Stimulated activated CD4-positive, alpha-beta T cell treated with anti-CD3 and anti-CD28 coated beads, Interleukin-15, amount 100 ng/mL, for 48 hours (primary cell): ENCODE measurements at places on chromosomes 5 and 9.

GRCh38 chr9:95049761-95050160, 267.7 kb downstream of the FANCC start:
- no peak for DNase-seq

DNA sequence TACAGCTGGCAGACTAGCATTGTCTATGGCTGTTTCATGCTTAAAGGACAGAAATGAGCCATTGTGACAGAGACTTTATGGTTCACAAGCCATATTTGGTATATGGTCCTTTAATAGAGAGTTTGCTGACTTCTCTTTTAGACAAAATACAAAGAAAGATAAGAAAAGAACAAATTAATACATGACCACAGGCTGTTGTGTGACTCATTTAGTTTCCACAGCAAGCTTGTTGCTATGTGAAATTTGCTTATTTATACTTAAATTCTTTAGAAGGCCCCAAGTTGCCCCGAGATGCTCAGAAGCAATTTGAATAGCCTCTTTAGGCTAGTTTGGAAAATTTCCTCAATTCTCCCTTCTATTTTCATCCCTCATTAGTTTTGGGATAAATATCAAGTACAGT, 315.3 kb upstream of the RPS23 start:
- DNase-seq: no peak

DNA sequence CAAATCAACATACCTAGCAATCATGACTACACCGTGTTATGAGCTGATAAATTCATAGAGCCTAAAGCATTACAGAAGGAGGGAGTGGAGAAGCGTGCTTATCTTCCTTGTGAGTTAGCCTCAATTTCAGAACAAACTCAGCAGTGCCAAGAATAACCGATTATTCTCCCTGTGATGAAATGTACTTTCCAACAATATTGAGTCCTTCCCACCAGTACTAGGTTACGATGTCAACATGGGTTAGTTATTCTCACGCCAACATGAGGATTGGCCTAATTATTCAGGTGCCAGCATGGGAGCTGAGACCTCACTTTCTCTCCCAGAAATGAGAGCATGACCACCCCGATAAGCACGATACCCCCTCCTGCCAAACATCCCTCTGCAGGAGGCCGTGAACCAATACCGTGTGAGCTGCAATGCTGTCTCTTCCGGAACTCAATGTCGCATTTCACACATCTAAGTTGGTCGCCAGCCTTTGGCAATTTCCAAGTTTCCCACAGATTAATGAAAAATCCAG, 193.7 kb downstream of the ENC1 start:
- no peak for DNase-seq

DNA sequence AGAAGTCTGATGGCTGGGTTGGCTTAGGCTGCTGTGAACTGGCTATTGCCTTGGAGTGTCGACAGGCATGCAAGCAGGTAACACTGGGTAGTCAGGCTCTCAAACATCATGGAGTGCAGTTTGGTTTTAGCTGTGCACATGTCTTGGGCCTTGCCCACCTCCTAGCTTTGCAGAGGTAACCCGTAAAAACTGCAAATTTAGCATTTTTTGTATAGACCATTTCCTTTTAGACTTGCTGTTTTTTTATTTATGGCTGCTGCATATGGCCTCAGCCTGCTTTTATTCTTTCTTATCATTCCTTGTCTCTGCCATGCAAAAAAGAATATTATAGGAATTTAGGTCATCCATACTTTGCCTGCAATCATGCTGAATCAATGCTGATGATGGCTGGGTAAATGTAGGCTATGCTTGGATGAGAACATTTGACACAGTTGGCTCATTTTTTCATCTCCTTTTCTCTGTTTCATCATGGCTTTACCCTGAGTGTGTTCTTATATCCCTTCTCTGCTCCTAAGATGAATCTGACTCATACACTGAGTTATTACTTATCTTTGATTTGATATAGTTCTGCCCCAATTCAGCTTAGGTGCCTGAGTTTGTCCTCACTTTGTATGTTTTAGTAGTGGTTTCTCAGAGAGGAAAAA, 27.2 kb downstream of the RECK start:
- DNase-seq: no peak

DNA sequence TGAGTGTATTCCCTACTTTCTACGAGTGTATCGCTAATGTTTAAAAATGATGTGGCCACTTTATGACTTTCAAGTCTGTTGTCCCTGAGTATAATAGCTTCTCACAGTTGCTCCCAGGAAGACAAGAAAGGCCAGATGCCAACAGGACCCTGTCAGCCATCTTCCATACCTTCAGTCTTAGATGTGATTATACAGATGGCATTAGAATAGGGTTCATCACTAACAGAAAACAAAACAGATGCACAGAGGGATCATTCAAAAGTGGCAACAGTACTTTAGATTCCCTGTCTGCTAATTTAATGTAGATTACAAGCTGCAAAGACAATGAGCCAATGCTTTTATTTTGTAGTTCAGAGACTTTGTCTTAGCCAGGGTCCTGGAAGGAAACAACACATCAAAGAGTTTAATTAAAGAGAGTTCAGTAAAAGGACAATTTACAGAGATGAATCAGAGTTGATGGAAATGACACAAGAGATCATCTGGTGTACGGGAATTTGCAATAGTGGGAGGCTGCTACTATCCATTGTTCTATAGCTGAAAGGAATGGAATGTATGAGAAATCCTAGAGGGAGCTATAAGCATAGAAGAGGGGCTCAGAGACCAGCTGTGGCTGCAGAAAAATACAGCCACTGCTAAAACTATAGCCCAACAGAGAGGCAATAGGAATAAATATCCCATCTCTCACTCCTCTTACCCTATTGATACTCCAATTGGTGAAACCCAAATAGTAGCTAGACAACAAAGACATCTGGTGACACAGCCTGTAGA, 393.7 kb upstream of the SMC2 start:
- no peak for DNase-seq

GRCh38 chr9:136995772-136996311, 526 bp downstream of the CLIC3 start:
- DNase-seq: no peak

DNA sequence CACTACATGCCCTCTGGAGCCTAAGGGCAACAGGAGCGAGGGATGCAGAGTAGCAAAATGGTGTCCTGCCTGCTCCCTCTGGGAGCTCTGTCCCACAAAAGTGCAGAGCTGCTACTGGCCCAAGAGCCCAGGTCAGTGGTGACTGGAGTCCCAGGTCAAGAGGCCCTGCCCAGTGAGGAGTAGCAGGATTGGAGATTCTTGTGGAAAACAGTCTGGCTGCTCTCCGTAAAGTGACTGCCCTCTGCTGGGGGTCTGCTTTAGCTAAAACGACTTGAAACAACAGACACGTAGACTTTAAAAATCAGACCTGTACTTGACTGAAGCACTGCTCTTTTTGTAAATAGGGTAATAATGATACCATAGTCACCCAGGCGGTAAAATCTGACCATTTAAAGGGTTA, 917.0 kb downstream of the MAT2B start:
- DNase-seq: no peak

- DNase-seq: no peak
These were observed 36.8 kb upstream of the NIPBL start for GRCh38 chr5:36839489-36840476.

- no peak for DNase-seq
These were observed 21.0 kb upstream of the RAB14 start for GRCh38 chr9:121222524-121223171.

DNA sequence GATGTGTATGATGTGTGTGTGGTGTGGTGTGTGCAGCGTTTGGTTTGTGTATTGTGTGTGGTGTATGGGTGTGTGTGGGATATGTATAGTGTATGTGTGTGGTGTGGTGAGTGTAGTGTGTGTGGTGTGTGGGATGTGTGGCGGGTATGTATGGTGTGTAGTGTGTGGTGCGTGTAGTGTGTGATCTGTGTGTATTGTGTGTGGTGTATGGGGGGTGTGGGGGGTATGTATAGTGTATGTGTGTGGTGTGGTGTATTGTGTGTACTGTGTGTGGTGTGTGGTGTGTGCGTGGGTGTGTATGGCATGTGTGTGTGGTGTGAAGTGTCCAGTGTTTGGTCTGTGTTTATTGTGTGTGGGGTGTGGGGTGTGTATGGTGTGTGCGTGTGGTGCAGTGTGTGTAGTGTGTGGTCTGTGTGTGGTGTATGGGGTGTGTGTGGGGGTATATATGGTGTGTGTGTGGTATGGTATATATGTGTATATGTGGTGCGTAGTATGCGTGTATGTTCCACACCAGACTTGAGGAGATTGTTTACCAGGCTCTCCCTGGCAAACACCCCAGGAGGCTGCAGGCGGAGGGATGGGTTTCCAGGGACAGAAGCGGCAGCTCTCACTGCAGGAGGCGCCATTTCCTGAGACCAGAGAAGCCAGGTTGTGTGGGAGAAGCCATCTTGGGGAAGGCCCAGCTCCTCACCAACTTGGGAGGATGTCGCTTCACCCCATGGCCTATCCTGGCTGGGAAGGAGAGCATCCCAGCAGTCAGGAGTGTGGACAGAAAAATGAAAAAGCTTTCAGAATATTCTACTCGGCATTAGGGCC, 138.1 kb downstream of the NXNL2 start:
- no peak for DNase-seq

DNA sequence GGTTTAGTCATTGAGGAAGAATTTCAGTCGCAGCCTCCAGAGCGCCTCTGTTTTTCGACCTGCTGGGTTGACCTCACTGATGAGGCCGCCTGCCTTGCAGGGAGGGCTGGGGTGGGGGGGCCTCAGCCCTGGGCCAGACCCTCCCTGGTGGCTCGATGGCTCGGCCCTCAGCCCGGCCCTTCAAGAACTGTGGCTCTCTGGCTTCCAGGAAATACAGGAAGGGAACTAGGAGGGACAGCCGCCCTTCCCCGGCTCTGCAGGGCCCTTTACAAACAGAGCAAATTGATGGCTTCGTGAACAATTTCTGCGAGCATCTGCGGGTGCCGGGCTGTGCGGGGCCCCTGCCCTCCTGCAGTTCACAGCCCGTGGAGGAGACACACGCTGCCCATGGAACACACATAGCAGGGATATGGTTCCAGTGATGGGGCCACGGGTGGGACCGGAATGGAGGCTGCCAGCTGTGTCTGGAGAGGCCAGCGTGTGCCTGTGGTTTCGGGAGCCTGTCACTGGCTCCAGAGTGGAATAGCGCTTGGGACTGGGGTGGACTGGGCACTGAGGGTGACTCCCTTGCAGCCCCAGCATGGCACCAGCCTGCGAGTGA, 39.6 kb downstream of the COL5A1 start:
- no peak for DNase-seq

- DNase-seq: no peak
These were observed 166.4 kb downstream of the PAM start for GRCh38 chr5:102921341-102922044.

- DNase-seq: no peak
These were observed 13.5 kb downstream of the RABGAP1 start for GRCh38 chr9:122954253-122954691.

DNA sequence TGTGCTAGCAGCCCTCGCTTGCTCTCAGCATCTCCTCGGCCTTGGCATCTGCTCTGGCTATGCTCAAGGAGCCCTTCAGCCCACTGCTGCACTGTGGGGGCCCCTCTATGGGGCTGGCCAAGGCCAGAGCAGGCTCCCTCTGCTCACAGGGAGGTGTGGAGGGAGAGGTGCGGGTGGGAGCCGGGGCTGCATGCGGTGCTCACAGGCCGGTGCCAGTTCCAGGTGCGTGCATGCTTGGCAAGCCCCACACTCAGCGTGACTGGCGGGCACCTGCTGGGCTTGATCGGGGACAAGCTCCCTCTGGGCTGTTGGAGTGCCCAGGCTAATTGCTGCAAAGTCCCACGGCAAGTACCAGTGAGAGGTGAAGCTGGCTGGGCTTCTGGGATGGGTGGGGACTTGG, 170.5 kb downstream of the TRIM36 start:
- no peak for DNase-seq

GRCh38 chr9:83315649-83316048, 222.6 kb downstream of the FRMD3 start:
- DNase-seq: no peak

DNA sequence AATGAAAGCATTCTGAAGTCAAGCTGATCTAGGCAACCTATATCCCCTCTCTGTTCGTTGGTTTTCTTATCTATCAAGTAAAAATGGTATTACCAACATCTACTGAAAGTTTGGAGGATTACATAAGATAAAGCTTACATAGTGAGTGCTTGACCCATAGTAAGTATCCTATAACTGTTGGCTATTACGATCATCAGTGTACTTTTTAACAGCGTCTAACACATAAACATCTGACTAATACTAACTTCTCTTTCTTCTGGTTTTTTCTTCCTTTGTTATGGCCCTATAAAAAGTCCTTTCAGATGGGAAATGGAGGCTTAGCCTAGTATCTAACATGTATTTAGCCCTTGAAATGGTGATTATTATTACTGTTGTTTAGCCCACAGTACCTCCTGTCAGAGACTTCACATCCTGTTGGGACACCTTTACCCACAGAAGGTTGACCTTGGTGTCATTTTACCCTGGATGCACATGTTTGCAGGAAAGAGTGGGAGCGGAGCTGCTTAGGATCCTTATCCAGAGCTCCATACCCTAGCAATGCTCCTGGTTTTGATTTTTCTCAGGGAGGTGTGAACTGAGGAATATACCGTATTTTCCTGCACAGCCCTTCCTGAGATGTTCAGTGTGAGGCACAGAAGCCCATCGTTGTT, 6.0 kb downstream of the INSYN2B start:
- DNase-seq: no peak

DNA sequence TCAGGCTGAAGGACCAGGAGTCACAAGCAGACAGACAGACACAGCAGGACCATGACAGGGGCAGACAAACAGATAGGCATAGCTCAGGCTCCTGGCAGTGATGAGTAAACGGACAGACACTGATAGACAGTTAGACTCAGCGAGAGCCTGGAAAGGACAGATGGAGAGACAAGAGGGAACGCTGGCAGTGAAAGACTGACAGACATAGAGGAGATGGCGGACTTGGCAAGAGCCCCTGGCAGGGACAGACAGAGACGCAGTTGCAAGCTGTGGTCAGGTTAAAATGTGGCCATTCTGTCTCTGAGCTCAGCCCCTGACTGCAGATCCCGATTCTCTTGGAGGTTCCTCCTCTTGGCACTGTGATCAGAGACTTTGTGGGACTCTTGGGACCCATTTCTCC, 13.6 kb downstream of the CSF2 start:
- no peak for DNase-seq

- no peak for DNase-seq
These were observed 125.2 kb downstream of the GALNT10 start for GRCh38 chr5:154315756-154316155.

DNA sequence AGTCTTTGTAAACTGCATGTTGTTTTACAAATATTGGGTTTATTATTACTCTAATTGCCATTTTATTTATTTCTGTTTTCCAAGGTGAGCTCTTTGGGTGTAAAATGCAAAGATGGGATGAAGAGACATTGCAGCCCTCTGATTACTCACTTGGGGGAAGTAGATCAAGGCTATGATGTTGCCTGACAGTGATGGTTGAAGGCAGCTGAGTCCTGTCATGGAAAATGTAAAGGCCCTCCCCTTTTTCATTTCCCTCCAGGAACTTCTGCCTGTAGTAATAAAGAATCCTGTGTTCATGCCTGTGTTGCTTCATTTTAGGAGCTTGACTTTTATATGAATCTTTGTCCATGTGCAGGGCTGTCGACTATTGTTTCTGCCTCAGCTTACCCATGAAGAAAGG, 605.4 kb upstream of the CLINT1 start:
- no peak for DNase-seq
